Stimulated activated CD4-positive, alpha-beta T cell treated with anti-CD3 and anti-CD28 coated beads, TNF-alpha, amount 100 ng/mL, for 4 hours (primary cell): ENCODE measurements at places on chromosomes 3 and 15.

GRCh38 chr15:81126892-81127291 lies 7.2 kb upstream of the CFAP161 start:
- no peak for DNase-seq

DNA sequence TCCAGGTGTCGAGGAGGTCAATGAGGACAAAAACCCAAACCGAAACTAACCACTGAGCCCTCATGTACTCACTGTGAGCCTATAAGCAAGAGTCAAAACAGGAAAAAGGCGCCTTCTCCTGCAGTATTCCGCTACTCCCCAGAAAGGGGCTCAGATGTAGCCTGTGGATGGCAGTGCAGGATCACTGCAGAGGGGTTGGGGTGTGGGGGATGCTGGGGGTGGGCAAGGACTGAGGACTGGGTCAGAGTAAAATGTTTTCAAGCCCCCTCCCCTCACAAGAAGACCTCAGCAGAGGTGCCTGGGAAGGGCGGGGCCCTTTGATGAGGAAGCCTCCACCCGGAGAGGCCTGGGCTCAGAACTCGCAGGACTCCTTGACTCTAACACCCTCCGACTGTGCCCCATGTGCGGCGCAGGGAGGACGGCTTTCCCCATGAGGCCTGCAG lies 170.1 kb downstream of the OSBPL10 start:
- DNase-seq = no peak

- no peak for DNase-seq
Measured at GRCh38 chr3:59908701-59909100, 858.9 kb upstream of the CFAP20DC start.

GRCh38 chr3:143594206-143594605 lies 254.1 kb downstream of the SLC9A9 start:
- no peak for DNase-seq

DNA sequence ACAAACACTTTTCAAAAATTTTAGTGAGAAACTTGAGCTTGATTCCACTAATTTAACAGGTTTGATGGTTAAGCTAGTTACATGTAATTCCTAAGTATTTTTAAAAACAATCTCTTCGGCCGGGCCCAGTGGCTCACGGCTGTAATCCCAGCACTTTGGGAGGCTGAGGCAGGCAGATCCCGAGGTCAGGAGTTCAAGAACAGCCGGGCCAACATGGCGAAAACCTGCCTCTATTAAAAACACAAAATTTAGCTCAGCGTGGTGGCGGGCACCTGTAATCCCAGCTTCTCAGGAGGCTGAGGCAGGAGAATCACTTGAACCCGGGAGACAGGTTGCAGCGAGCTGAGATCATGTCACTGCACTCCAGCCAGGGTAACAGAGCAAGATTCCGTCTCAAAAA lies 25.3 kb downstream of the TRA2B start:
- no peak for DNase-seq

GRCh38 chr15:65381445-65382145 lies 3.8 kb upstream of the IGDCC3 start:
- DNase-seq = no peak

- DNase-seq = no peak
Measured at GRCh38 chr15:51323749-51324148, 14.6 kb downstream of the CYP19A1 start.

DNA sequence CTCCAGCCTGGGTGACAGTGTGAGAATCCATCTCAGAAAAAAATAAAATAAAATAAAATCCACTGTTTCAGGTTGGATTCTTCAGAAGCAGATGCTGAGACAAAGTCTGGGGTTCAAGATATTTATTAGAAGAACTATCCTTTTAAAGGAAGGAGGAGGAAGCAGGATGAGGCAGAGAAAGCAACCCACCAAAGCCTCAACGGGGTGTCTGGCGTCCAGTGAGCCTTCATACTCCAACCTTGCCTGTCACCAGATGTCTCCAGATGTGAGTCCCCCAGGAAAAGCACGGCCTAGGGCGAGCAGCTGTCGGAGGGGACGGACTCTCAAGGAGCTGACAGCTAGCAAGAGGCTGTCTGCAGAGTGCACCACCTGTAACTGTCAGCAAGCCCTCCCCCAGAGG lies 37.3 kb downstream of the MB21D2 start:
- DNase-seq = no peak

DNA sequence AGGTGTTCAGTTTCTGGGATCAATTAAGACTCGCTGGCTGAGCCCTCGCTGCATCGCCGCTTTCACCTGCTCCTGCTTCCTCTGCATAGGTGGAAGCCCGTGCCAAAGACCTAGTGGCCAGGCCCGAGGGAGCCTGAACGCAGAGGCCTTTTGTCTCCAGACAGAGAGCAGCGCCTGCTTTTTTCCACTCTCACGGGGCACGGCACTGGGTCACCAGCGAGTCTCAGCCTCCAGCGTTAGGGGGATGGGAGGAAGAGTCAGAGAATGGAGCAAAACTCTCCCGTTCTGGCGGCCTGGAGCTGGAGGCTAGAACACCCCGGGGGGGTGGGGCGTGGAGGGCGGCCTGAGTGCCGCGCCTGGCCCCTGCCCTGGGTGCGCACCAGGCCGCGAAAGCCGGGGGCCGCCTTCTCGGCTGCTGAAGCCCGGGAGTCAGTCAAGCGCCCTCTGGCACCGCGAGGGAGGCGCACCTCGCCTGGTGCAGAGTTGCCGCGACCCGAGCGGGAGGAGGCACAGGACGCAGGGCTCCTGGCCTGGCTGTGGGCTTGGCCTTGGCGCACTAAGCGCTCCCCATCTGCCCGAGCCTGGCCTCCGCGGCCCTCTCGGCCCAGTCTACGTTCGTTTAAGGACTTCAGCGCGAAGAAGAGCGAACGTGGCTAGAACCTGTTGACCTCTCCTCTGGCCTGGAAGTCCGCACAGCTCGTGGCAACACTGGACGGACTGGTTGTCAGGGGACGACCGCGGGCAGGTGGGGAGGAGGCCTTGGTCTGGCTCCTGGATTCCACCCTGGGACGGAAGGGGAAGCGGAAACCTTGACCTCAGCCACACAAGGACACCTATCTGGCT lies 21.5 kb downstream of the NR2F2 start:
- no peak for DNase-seq

DNA sequence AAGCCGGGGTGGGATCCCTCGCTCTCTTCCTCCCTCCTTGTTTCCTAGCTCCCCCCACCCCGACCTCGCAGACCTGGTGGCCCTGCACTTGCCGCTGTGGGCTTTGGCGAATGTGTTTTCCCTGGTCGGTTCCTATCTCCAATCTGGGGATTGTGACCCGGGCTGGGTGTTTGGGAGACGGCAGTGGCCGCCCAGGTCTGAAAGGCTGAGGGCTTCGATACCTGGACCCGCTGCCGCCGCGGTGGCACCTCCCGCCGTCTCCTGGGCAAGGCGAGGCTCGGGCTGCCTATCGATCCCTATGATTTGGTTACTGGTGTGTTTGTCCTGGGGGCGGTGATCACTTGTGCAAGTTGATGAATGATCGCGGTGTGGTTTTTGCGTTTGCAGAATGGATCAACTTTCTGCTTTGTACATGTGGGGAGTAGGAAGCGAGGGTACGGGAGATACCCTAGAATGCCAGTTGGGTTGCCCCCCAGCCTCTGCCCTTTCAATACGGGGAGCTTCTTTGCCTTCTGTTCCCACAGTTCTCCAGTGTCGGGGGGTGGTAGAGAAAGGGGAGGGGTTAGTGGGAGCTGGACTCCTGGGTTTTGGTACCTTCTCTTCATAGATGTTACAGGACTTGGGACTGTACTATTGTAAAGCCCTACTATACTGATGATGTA lies 3.0 kb downstream of the BBX start:
- DNase-seq = no peak

DNA sequence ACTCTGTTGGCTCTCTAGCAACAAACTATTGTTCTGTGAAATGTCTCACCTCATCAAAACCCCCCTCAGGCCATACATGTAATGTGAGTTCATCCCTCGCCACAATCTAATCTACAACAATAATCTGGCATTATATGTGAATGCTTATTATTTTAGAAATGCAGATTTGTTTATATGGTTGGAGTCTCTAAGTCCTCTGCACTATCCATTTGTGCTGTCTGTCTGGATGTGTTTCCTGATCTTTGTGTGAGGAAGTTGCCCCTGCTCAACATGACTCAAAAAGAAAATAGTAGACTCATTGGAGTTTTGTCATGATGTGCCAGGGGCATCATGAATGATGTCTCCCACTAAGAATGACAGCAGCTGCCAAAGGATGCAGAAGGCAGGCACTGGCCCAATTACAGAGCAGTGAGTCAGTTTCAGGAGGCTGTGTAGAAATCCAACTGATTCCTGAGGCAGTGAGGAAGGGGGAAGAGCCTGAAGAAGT lies 161.6 kb upstream of the PDZRN3 start:
- no peak for DNase-seq

- no peak for DNase-seq
Measured at GRCh38 chr3:26668171-26668570, 45.6 kb downstream of the LRRC3B start.

GRCh38 chr3:122936335-122936734 lies 91.2 kb downstream of the SEMA5B start:
- DNase-seq = no peak

- no peak for DNase-seq
Measured at GRCh38 chr3:101781166-101781565, 2.2 kb downstream of the NXPE3 start.

DNA sequence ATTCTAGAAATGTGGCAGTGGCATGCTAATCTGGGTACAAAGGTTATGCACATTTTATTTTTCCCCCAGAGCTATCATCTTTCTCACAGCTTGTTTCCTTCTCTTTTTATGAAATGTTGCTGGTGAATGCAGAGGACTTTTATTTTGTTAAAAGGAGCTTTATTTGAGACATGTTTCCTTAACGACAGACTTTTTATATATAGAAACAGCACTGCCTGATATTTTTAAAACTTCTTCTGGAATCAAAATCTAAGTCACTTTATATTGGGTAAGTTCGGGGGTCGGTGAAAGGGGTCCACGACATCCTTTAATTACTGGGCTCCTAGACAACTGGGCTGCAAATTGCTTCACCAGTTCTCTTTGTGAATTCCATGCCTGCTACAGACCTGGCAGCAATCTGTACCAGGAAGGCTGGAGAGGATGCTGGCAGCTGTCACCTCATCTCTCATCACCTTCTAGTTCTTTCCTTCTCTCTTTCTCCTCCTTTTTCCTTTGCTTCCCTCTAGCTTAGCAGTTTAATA lies 464.7 kb downstream of the PDCD6IP start:
- no peak for DNase-seq
